ENCODE measurements at places on chromosomes 1 and 21.

- DNase-seq: no peak
These were observed 16.2 kb downstream of the OLIG2 start for GRCh38 chr21:33041981-33042380.

GRCh38 chr21:42216726-42217572 lies 2.0 kb upstream of the ABCG1 start:
- no peak for DNase-seq

- no peak for DNase-seq
These were observed 799.6 kb downstream of the ADGRL2 start for GRCh38 chr1:82600314-82600713.

DNA sequence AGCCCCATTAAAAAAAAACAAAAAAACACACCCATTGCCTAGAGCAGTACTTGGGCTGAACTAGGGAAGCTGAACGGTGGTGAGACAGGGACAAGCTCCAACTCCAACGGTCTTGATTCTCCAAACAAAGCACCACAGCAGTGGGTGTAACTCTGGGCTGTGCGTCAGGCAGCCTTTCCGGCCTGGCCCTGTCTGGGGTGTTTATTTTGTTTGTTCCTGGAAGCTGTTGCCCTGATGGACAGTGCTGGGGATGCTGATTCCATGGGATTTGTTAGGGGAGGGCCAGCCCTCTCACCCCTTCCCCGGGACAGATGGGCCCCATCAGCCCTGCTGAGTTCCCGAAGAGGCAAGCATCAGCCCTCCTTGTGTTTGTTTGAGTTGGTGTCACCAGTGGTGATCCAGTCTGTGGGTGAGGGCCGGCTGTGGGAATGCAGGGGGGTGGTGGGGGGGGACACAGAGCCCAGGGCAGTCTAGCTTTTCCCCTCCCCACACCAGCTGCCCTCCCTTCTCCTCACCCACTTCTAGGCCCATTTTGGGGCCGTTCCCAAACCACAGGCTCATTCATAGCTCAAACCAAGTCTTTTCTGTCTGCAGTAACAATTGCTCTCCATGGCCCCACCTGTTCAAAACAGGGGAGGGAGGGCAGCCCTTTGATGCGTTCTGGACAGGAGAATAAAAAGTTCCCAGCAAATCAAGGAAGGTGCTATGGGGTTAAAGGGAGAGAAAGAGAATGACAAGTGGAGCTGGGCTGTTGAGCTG lies 4.5 kb downstream of the WNT2B start:
- no peak for DNase-seq

DNA sequence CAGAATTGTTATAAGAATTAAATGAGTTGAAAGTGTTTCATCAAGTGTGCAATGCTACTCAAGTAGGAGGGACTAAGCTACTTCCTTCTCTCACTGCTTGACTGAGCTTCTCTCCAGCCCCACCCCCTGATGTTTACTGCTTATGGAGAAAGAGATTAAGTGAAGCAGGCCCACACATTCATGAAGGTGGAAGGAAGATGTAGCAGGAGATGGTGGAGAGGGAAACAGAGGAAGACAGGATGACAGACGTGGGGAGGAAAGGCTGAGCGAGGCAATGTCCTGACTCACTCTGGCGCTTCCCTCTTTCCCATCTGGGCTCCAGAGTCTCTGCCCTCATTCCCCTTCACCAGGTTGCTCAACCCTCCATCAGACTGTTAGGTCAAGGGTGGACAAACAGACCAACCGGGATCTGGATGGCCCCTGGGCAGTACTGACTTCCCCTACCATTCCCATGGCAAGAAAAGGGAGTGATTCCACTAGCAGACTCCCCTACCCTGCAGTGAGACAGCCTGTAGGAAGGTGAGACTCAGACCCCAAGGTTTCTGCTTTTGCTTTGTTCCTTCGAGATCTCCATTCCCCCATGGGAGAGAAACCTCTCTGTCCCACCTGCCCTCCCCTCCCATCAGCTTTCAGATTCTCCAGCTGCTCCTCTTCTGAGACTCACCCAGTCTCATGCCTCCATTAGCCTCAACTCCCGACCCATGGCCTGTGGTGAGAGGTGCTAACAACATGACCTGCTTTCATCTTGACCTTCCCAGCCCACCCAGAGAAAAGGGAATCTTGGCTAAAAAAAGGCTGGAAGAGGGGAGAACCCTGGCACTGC lies 3.1 kb upstream of the ARHGEF2 start:
- no peak for DNase-seq

GRCh38 chr1:44354268-44354839 lies 703 bp downstream of the ERI3 start:
- DNase-seq: no peak
